Activated CD4-positive, alpha-beta T cell treated with anti-CD3 and anti-CD28 coated beads, Interleukin-2, amount 10 ng/mL, durations not matched to agents 24 days and 14 days (primary cell): ENCODE measurements at places on chromosomes 7 and 10. TPM values are rescaled to one million over a fixed set of nuclear protein-coding genes. Genes with fewer than 3 reads are reported as not detected.

- H3K27ac ChIP-seq = no peak overlapping the region
- DNase-seq = no peak
- H3K36me3 ChIP-seq = no peaks in the 10 kb centered on the region
- no peaks in the 10 kb centered on the region for H3K27me3 ChIP-seq
These were observed 974.0 kb upstream of the GHITM start for GRCh38 chr10:83165265-83165664.

DNA sequence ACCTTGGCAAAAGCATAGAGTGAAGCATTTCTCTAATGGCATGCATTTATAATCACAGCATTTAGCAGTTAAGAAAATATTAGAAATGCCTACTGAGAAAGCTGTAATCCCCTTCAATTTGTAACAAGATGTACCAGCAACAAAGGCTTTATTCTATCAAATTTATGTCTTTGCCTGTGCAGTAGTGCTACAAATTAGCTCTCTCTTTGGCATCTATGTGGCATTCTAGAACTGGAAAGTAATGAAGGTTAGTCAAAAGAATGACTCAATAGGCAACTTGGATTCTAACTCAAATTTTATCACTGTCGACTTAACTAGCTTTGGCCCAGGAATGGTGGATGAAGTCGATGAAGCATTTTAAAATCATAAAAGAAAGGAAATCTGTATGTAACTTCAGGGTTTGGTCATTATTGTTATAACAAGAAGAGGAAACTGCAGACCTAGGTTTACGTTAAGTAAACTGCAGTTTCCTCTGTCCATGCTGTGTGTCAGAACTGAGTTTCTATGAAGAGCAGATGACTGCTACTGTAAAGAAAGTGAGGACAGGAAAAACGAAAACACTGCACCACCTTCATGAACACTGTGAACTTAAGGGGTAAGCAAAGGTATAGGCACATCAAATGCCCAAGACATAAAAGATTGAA is 140.0 kb downstream of the RAPGEF5 start:
- H3K4me3 ChIP-seq = no peak overlapping the region
- H3K27me3 ChIP-seq = peaks cover 17% of the 10 kb centered on the region
- H3K36me3 ChIP-seq = no peaks in the 10 kb centered on the region
- H3K27ac ChIP-seq = no peak overlapping the region
- no peak for DNase-seq
- H3K4me1 ChIP-seq = no peaks in the 10 kb centered on the region

GRCh38 chr7:6575281-6576023 is 1.8 kb upstream of the ZDHHC4 start:
- no peak overlapping the region for H3K27ac ChIP-seq
- peaks cover 3% of the 10 kb centered on the region for H3K27me3 ChIP-seq
- H3K4me3 ChIP-seq = peak overlapping the region; percentile 81
- H3K4me1 ChIP-seq = peaks cover 13% of the 10 kb centered on the region
- H3K36me3 ChIP-seq = peaks cover 8% of the 10 kb centered on the region
- no peak for DNase-seq

DNA sequence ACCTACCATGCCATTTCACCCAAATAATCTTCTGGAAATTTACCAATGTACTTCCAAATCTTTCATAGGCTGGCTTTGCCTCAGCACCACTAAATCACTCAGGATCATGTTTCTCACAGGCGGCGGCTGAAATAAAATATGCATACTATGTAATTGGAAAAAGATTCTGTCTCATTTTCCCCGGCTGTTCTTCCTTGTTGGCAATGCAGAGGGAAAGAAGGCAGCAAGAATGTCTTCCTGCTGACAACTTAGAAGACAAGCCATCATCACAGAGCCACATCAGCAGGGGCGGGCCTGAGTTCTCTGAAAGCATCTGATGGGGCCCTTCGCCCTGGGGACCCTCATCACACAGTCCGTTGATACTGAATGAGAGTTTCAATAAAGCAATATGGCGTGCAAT is 39.2 kb upstream of the COL1A2 start:
- H3K27ac ChIP-seq = no peak overlapping the region
- no peaks in the 10 kb centered on the region for H3K36me3 ChIP-seq
- peaks cover 8% of the 10 kb centered on the region for H3K27me3 ChIP-seq
- DNase-seq = no peak

GRCh38 chr7:27151341-27151930 is 947 bp downstream of the HOXA3 start:
- peak overlapping the region; percentile 69 for H3K4me3 ChIP-seq
- H3K27ac ChIP-seq = peak overlapping the region; percentile 25
- H3K27me3 ChIP-seq = peaks cover 84% of the 10 kb centered on the region
- peaks cover 15% of the 10 kb centered on the region for H3K4me1 ChIP-seq

The SLC16A12 gene
- total RNA-seq = not detected in 2 replicates

The CTAGE15 gene
- 1.3 and 2.7 TPM in 2 replicates for total RNA-seq

The ABCC2 gene
- 0.73 and 1.3 TPM in 2 replicates for total RNA-seq

The GSDME gene
- total RNA-seq = 9.6 and 10.4 TPM in 2 replicates

The SPDYE2B gene
- total RNA-seq = not detected in 2 replicates
